ENCODE measurements at places on chromosomes 11 and 22. TPM values are rescaled to one million over a fixed set of nuclear protein-coding genes. Genes with fewer than 3 reads are reported as not detected.

DNA sequence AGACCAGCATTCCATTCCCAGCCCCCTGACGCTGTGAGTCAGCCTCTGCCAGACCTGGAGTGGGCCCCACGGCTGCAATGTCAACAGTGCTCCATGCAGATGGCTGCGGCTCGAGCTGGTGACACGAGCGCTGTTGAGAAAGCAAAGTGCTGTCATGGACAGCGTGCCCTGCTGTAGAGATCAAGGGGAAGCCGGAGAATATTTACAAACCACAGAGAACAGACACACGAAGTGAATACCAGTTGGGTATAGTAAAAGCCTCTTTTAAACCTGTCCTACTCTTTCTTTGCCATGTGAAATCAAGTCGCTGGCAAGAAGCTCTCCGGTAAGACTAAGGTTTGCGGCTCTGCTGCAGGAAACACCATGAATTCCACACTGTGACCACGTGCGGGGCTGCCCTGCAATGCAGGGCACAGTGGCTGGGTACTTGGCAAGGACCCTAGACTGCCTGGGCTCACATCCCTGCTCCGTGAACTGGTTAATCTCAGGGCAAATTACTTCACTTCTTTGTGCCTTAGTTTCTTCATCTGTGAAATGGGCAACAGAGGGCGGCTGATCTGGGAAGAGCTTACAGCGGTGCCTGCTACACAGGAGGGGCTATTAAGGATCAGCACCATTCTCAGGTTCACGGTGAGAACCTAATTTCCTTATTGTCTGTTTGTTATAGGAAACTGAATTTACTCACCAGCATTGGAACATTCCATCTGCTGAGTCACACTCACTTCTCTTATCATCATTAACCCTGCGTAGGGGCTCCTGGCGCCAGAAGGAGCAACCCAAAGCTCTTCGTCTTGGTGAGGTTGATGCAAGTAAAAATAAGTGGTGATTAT, 27.8 kb upstream of the ELFN2 start:
- DNase-seq = no peak

GRCh38 chr11:109993786-109994185, 99.4 kb upstream of the ZC3H12C start:
- DNase-seq = no peak

PAX6 gene
- not detected for total RNA-seq

GRCh38 chr22:48228468-48228867, 1466.0 kb downstream of the TBC1D22A start:
- no peak for DNase-seq

APOC3 gene
- not detected for total RNA-seq

PPP1CA gene
- 309 TPM for total RNA-seq

GRCh38 chr22:49214976-49215375, 612.7 kb downstream of the BRD1 start:
- DNase-seq = peak; percentile 31

- no peak for DNase-seq
Observed at GRCh38 chr22:39990686-39991085, 4.1 kb upstream of the FAM83F start.
